ENCODE measurements at places on chromosomes 4 and X. TPM values are rescaled to one million over a fixed set of nuclear protein-coding genes. Genes with fewer than 3 reads are reported as not detected.

DIPK2B gene
- not detected for polyA plus RNA-seq

TLL1 gene
- polyA plus RNA-seq, result not detected

AVPR2 gene
- polyA plus RNA-seq, result not detected

XAGE2 gene
- polyA plus RNA-seq, result not detected

GLRB gene
- polyA plus RNA-seq, result not detected

CLIC2 gene
- 3.8 TPM for polyA plus RNA-seq

BTC gene
- polyA plus RNA-seq, result not detected

SSX2B gene
- not detected for polyA plus RNA-seq

FGF5 gene
- polyA plus RNA-seq, result not detected

MGARP gene
- polyA plus RNA-seq, result not detected

DNA sequence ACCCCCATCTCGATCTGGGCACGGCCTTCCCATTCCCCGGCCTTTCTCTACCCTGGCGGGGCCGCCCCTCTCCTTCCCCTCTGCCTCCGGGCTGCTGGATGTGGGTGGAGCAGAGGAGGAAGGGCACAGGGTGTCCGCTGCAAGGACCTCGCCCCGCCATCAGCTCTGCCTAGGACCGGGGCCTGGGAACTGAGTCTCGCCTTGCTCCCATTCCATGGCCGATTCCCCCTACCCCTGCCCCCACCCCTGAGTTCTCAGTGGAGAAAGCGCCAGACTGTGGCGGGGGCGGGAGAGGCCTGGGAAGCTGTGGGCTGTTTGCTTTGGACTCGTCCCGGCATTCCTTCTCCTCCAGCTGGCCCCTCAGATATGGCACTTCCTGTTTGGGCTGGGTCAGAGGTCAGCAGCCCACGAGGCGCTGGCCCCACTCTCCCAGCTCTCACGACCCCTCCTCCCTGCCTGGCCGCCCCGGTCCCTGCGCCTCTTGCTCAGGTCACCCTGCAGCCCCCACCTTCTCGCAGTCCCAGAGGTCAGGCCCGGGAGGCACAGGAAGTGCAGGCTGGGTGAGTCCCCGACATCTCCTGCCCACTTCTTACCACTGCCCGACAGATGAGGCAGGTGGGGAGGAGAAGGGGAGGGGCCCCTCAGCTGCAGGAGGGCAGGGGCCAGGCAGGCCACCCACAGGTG, 6.4 kb upstream of the BGN start:
- no peaks in the 10 kb centered on the region for H3K27me3 ChIP-seq
- no peaks in the 10 kb centered on the region for H3K4me1 ChIP-seq
- H3K4me3 ChIP-seq, result no peak overlapping the region
- no peaks in the 10 kb centered on the region for H3K36me3 ChIP-seq
- DNase-seq, result no peak
- no peak overlapping the region for H3K27ac ChIP-seq

DNA sequence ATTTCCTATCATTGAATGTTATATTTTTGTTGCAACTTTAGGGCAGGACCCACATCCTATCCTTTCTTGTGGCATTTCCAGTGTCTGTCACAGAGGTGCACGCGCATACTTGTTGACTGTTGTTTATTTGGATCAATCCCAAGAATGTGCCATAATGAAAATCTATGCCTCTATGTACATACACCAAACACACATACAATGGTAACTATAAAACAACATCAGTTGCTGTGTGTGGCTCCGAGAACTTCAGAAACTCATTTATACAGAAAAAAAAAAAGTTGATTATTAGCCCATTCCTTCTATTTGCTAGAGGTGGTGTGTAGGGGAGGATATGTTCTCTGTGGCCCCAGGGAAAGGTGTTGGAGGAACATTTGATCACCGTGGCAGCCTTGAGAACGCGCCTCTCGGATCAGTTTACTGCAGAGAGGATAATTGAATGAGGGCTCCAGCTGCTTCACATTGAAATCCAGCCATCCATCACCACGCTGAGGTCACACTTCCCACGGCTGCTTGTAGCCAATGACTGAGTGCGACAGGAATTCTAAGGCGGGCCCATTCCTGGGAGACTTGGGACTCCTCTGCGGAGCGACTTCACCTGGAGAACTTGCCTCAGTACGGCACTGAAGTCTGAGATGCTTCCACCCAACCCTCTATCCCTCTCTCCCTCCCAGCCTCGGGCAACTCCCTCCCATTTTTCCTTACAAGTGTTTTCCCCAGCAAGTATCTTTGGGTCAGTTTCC, 19.5 kb downstream of the SMPX start:
- no peak for DNase-seq
- no peaks in the 10 kb centered on the region for H3K36me3 ChIP-seq
- H3K27me3 ChIP-seq, result peaks cover 2% of the 10 kb centered on the region
- H3K4me1 ChIP-seq, result no peaks in the 10 kb centered on the region

DNA sequence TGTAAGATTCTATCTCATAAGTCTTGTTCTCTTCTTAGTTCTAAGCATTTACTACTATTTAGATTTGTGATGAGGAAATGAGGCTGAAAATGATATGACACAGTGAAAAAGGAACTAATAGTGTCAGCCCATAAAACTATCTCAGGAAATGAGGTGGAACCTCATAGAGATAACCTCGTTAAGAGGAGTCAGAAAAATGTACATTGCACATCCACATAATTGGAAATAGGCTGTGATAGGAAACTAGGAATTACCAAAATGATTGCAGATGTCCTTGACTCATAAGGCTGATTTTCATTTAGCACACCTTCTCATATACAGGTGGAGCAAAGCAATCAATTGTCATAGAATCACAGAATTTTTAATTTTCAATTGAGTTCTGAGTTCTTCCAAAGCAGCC, 26.8 kb downstream of the ANXA10 start:
- no peak overlapping the region for H3K27ac ChIP-seq
- H3K36me3 ChIP-seq, result no peaks in the 10 kb centered on the region
- H3K27me3 ChIP-seq, result no peaks in the 10 kb centered on the region
- H3K4me3 ChIP-seq, result no peak overlapping the region
- H3K4me1 ChIP-seq, result no peaks in the 10 kb centered on the region

- H3K27ac ChIP-seq, result no peak overlapping the region
- H3K4me1 ChIP-seq, result no peaks in the 10 kb centered on the region
Measured at GRCh38 chrX:14274691-14275090, 245.0 kb upstream of the GEMIN8 start.

DNA sequence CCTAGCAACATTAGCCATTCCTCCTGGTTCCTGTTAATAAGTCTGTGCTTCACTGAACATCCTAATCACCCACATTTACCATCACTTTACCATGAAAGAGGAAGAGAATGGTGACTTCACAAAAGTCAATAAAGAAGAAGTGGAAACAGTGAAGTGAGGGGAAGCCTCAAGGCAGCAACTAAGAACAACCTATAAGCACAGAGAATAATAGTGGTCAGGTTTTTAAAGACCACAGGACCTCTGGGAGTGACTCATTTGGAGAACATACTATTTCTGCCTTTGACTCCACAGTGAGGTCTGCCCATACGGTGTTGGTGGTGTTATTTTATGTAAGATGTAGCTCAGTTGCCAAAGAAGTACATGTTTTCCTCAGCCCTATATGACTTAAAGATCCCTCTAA, 86.0 kb upstream of the TET2 start:
- H3K27ac ChIP-seq, result no peak overlapping the region
- peaks cover 15% of the 10 kb centered on the region for H3K4me1 ChIP-seq
- H3K27me3 ChIP-seq, result no peaks in the 10 kb centered on the region
- H3K4me3 ChIP-seq, result no peak overlapping the region
- no peak for DNase-seq
- no peaks in the 10 kb centered on the region for H3K36me3 ChIP-seq

- H3K4me3 ChIP-seq, result no peak overlapping the region
- H3K27ac ChIP-seq, result no peak overlapping the region
Measured at GRCh38 chr4:56512166-56512565, 6.6 kb downstream of the ARL9 start.

DNA sequence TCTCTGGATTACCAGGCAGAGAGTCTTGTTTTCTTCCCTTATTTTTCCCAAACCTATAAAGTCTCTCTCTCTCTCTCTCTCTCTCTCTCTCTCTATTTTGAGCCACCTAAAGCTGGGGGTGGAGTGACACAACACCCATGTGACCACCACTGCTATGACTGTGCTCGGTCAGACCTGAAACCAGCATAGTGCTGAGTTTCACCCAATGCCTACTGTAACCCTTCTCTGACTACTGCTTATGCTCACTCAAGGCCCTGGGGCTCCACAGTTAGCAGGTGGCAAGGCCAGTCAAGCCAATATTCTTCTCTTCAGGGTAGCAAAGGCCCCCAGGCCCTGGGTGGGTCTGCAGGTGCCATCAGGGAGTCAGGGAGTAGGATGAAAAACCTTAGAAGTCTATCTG, 114.7 kb upstream of the ARMCX2 start:
- no peaks in the 10 kb centered on the region for H3K4me1 ChIP-seq
- no peak overlapping the region for H3K4me3 ChIP-seq
- no peak for DNase-seq
- H3K27me3 ChIP-seq, result peaks cover 2% of the 10 kb centered on the region

- H3K4me3 ChIP-seq, result no peak overlapping the region
- H3K4me1 ChIP-seq, result peaks cover 13% of the 10 kb centered on the region
- no peak for DNase-seq
- H3K36me3 ChIP-seq, result peaks cover 3% of the 10 kb centered on the region
Measured at GRCh38 chr4:10009861-10010500, 11.3 kb downstream of the SLC2A9 start.

- peaks cover 5% of the 10 kb centered on the region for H3K27me3 ChIP-seq
- no peak for DNase-seq
- no peak overlapping the region for H3K27ac ChIP-seq
- no peaks in the 10 kb centered on the region for H3K36me3 ChIP-seq
- no peak overlapping the region for H3K4me3 ChIP-seq
Measured at GRCh38 chr4:54238389-54238788, 9.3 kb downstream of the PDGFRA start.
